ENCODE measurements at places on chromosomes 12 and 14. TPM values are rescaled to one million over a fixed set of nuclear protein-coding genes. Genes with fewer than 3 reads are reported as not detected.
A peak's percentile ranks its signal among the peaks of the same experiment; 100 is the strongest.

SLC5A8 gene
- total RNA-seq: 0.07 TPM

NTF3 gene
- 0.48 TPM for total RNA-seq

TESPA1 gene
- total RNA-seq: not detected

TEX52 gene
- total RNA-seq: 0.20 TPM

PROX2 gene
- total RNA-seq: not detected

- no peak for DNase-seq
These were observed 142.0 kb downstream of the BCL11B start for GRCh38 chr14:99129998-99130397.

- DNase-seq: no peak
These were observed 52.1 kb downstream of the VWF start for GRCh38 chr12:6072302-6072752.

DNA sequence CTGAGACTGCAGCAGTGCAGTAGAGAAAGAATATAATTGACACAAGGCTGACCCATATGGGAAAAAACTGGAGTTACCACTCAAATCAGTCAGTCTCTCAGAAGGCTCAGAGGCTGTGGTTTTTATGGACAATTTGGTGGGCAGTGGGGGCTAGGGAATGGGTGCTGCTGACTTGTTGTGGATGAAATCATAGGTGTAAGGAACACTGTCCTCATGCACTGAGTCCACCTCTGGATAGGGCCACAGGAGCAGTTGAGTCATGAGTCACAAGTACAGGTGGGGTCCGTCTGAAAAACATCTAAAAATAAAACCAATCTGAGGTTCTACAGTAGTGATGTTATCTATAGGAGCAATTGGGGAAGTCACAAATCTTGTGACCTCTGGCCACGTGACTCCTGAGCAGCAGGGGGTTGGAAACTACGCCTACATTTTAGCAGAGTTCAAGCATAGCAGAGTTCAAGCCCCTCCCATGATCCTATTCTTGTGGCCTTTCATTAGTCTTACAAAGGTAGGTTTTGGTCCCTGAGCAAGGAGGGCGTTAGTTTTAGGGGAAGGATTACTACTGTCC lies 18.1 kb upstream of the SGPP1 start:
- DNase-seq: no peak

GRCh38 chr12:30996752-30997151 lies 70.2 kb downstream of the TSPAN11 start:
- DNase-seq: no peak

- DNase-seq: no peak
These were observed 18.8 kb downstream of the PRKAB1 start for GRCh38 chr12:119686776-119687175.

- DNase-seq: no peak
These were observed 114.1 kb downstream of the CCDC60 start for GRCh38 chr12:119448611-119449131.

- no peak for DNase-seq
These were observed 93.5 kb downstream of the PLEKHA5 start for GRCh38 chr12:19223018-19223417.

- DNase-seq: peak; percentile 74
These were observed 33.7 kb downstream of the PAH start for GRCh38 chr12:102883204-102883799.

- DNase-seq: no peak
These were observed 10.5 kb downstream of the GPR137C start for GRCh38 chr14:52563120-52563519.

GRCh38 chr14:77375164-77375950 lies 1.5 kb downstream of the TMED8 start:
- no peak for DNase-seq

DNA sequence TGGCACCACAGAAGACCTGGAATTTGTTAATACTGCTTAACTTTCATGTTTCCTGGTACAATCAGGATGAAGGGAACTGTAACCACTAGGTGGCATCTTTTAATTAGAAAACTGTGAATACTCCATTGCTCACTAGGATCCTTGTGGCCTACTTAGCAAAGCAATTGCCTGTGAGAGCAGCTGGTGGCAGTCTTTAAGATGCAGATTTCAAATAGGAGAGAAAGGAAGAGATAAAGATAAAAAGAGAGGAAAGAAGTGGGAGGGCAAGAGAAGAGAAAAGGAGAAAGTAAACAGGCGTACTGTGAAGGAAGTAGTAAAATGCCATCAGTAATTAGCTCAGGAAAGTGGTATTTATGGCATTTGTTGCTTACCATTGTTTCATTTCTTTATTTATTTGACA lies 114.5 kb downstream of the RAD51B start:
- DNase-seq: peak; percentile 74

GRCh38 chr12:6641131-6641530 lies 5.4 kb upstream of the LPAR5 start:
- DNase-seq: no peak

- DNase-seq: peak; percentile 96
These were observed 618.6 kb downstream of the AACS start for GRCh38 chr12:125683748-125684381.

DNA sequence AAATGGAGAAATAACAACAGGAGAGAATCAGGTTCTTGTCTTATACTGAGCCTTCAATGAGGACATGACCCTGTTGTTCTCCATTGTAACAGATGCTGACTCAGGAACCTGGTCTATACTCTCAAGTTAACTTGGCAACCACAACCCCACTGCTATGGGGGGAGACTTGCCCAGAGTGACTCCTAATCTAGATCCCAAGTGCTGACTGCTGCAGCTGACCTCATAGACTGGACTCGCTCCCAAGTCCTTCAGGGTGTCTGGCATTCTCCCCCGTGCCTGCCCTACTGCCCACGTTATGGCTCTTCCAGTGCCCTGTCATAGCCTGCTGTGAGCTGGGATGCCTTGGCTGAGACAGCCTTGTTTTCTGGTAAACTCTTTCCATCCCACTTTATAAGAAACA lies 37.1 kb downstream of the NID2 start:
- DNase-seq: no peak

GRCh38 chr14:63203618-63204406 lies 431 bp upstream of the RHOJ start:
- DNase-seq: peak; percentile 74

DNA sequence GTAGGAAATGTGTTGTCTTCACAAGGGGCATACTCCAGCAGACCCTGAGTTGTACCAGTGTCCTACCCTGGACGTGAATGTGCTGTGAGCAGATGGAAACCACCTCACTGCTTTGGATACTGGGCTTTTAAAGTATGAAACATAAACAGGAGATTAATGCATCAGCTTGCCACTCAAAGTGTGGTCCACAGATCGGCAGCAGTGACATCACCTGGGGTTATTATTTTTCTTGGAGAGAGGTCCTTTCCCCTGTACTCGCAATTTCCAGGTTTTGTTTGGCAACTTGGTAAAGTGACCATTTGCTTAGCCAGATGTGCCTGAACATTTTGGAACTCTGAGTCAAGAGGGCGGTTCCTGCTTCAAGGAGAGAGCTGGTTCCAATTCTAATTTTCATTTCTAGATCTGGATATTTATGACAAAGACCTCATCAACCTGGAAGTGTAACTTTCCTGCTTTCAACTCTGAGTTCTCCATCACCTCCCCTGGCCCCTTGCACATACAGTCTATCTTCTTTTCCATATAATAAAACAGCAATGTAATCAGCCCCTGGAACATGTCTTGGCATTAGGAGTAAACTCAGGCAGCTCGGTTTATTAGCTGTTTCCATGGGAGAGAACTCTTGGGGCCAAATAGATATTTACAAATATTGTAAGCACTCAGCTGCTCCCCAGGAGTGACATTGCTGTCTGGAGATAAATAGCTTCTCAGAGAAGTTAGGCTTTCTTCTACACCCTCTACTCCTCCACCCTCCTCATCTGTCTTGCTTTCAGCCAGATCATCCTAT lies 237.0 kb upstream of the TBX3 start:
- DNase-seq: no peak

DNA sequence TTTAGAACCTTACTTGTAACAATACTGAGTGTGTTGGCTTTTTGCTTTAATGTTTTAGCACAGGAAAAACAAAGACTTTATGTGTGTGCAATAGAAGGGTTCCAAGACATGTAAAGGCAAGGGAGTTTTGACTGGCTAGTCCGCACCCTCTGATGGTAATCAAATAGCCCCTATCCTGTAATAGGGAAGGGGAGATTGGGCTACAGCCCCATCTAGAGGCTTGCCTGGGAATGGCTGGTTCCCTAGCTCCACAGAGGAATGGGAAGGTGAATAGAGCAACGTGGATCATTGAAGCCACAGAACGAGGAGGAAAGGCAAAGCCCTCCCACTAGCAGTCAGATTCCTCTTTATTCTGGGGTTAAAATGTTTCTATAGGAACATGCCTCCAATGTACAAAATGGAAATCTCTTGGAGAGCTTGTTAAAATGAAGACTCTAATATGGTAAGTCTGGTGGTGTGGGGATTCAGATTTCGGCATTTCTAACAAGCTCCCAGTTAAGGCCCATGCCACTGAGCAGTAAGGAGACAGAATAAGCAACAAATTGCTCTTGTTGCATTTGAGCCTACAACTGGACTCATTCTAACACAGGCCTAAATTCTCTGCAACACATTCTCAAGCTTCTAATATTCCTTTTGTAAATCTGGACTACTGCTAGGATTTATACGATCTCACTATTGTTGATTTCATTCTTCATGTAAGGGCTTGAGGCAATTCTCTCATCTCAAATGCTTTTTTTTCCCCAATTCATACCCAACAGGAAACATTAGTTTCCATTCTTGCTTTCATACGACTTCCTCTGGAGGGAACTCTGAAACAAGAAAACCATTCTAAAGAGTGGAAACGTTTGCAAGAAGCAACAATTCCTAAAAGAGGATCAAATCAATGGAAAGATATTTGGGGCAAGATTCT lies 57.1 kb downstream of the NIN start:
- DNase-seq: peak; percentile 72

DNA sequence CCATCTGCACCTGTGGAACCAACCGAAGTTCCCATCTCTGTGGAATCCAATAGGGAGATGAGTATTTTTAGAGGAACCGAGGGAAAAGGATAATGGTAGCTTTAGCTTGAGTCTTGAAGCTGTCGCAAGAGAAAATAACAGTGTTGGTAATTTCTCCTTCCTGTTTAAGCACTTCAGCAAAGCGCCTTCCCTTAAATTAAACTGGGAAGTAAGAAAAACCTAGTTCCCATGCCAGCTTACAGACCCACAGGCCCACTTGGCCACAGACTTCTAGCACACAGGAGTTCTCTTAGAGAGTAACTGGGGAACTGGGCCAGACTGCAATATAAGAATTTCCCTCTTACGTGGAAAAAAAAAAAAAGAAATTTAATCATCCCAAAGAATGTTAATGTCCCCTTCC lies 223.8 kb downstream of the EFCAB11 start:
- no peak for DNase-seq

DNA sequence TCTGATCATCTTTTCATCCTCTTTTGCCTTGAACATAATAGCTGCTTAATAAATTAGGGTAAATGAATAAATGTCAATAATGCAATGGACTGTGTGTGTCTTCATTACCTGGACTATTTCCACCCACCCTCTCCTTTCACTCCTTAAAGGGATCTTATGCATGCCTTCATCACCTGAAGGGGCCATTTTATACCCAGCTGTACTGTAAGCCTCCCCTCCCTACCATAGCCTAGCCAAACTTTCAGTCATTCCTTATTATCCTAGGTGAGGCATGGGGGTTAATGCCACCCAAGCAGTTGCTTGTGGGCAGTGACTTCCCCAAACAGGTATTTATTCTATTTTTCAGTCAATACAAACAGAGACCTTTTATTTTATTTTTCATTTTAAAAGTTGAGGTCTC lies 127.8 kb upstream of the PARP11 start:
- no peak for DNase-seq

DNA sequence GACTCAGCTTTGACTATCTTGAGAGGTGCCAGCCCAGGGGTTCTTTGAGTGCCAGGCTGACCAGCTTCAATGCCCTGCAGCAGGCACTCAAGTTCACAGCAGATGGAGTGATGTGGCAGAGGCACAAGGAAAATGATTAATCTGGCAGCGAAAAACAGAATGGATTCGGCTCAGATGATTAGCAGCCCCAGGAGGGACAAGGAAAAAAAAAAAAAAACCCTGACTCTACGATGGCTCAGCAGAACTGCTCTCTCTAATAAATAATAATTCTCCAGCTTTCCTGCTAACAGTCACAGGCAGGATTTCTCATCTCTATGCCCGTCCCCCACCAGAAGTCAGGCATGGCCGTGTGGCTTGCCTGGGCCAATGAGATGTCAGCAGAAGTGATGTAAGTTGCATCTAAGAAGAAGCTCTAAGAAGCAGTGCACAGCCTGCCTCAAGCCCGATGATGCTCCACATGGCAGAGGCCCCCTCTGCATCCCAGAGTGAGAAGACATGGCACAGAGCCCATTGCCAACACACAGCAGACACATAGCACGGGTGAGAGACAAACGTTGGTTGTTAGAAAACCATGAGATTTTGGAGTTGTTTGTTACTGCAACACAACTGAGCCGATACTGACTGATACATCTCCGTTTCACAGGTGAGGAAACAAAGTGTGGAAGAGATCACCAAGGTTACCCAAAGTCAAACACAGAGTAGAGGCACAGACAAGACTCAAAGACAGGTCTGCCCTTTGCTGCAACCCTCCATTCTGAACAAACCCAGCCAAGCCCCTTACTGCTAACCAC lies 111.0 kb downstream of the SCARB1 start:
- no peak for DNase-seq

DNA sequence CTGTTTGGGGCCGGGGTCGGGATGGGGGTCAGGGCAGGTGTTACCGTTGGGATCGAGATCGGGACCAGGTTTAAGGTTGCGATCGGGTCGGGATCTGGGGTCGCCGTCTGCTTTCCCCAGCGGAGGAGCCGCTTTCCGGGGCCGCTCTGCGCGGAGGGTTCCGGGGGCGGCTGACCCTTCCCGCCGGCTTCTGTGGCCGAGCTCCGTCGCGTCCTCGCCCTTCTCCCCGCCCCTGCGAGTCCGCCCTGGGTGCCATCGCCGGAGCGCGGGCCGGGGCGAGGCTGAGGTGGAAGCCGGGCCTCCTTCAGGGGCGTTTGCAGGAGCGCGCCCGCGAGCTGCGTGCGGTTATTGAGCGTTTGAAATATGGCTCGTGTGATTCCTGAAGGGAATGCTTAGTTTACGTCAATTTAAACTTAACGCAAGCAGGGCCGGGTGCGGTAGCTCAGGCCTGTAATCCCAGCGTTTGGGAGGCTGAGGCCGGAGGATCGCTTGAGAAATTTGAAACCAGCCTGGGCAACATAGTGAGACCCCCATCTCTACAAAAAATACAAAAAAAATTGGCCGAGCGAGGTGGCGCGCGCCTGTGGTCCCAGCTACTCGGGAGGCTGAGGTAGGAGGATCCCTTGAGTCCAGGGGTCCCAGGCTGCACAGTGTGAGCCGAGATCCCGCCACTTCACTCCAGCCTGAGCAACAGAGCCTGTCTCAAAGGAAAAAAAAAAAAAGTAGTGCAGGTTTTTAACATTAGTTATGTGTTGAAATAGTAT lies 620 bp downstream of the PGAM5 start:
- DNase-seq: no peak

- no peak for DNase-seq
These were observed 21.9 kb downstream of the YBX3 start for GRCh38 chr12:10701131-10701681.

- no peak for DNase-seq
These were observed 96.7 kb upstream of the MED13L start for GRCh38 chr12:116374207-116374606.
